H4 (cell line): ENCODE measurements at places on chromosomes 7 and 10. TPM values are rescaled to one million over a fixed set of nuclear protein-coding genes. Genes with fewer than 3 reads are reported as not detected.

RHEB gene
- 144 and 209 TPM in 2 replicates for total RNA-seq

DNA sequence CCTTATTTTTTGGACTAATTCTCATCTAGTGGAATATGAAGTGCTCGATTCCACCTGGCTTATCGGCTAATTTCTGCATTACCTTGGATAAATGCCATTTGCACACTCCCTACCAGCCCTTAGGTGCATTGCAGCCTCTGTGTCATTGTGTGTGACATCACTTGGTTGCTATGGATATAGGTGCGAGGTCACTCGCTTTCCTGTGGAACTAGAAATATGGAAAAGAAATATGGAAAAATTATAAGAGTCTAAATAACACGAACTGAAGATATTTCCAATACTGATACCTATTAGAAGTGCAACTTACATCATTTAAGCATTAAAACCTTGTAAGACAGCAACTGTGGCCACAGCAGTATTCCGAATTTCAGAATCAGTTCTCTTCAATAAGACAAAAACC lies 2.0 kb downstream of the YWHAG start:
- DNase-seq, result peak; percentile 70

GRCh38 chr7:142131439-142132185 lies 20.1 kb downstream of the MGAM2 start:
- DNase-seq, result no peak

GRCh38 chr10:22646388-22646853 lies 68.0 kb downstream of the PIP4K2A start:
- no peak for DNase-seq

- DNase-seq, result no peak
Observed at GRCh38 chr10:124837687-124838086, 36.1 kb downstream of the ABRAXAS2 start.

DNA sequence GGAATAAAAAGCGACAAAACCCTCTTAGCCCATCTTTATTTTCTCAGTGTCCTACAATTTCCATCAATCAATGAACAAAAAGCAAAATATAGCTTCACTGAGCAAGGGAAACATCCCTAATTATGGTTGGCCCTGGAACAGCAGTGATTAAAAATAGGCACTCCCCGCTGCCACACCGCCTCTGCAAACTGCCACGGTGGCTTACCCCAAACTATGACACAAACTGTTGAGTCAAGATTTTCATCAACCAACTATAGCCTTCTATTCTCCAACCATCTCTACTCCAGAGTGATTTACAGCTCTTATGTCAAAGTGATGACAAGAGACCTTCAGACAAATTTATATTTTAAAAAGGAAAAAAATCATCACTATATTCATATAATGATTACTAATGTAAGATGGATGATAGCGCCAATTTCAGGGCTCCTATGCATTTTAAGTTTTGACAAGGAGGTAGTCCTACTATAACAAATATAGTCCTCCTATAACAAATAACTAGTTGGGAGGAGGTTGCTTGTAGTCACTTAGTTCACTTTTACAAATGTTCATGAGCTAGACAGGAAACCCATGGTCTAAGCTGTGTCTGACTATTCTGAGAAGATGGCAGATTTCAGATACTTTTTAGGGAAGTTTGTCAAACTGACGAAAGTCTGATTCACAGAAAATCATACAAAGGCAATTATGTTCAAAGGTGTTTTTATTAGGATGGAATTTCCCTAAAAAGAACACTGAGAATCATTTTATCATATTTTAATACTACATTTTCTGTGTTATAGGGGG lies 26.3 kb downstream of the DENND11 start:
- DNase-seq, result no peak
